ENCODE measurements at places on chromosomes 4 and X.

GRCh38 chrX:119809185-119809666 lies 17.8 kb upstream of the RPL39 start:
- DNase-seq, result no peak

DNA sequence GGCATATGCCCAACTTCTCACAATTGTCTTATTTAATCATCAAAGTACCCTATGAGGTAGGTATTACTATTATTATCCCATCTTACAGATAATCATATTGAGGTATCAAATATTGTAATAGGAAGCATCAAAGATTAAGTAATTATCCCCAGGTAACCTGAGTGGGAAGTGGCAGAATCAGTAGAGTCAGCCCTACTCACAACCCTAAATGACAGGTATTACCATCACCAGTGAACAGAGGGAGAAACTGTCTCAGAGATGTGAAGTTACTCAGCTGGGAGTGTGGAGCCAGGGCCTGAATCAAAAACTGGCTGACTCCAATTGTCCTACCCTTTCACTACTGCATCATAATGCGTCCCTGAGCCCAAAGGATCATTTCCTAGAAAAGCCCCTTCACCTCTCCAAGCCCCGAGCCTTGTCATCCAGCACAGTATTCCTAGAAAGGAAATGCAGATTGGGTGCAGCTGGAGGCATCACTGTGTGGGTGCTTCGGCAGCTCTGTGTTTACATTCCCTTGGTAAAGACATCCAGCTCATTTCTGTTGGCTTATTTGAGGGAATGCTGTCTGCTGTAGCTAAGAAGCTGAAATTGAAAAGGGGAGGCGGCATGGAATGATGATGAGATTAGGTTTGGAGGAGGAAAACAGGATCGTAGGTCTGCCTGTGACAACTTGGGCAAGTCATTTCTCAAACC lies 72.8 kb downstream of the DHX15 start:
- DNase-seq, result no peak

GRCh38 chr4:65943076-65943475 lies 272.8 kb upstream of the EPHA5 start:
- no peak for DNase-seq

DNA sequence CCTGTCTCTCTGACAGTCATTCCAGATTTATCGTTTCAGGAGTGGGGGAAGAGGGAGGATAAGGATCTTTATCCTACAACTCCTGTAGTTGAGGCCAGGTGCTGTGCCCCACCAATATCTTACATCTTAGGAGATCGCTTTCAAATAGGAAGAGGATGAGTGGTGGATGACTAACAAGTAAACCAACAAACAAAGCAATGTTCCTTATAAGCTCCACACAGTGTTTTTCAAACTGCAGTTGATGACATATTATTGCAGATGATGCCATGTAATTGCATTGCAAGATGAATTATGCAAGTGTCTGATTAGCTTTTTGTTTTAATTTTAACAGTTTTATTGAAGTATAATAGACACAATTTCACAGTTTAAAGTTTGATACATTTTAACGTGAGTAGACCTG lies 35.8 kb upstream of the TMEM164 start:
- DNase-seq, result no peak

DNA sequence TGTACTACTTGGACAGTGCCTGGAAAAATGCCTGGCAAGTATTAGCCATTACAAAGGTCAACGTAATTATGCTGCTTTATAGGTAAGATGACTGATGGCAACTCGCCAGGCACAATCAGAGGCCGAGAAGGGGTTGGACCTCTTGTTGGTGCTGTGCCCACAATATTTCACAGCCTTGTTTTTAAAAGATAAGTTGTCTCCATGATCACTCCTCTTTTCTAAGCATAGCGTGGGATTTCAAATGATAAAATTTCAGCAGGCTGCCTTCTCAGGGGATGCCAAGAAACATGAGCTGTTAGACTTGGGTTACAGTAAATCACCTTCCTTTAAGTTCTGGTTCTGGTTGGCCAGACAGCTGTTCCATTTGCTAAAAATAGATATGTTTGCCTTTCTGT lies 26.9 kb downstream of the HOPX start:
- DNase-seq, result no peak

DNA sequence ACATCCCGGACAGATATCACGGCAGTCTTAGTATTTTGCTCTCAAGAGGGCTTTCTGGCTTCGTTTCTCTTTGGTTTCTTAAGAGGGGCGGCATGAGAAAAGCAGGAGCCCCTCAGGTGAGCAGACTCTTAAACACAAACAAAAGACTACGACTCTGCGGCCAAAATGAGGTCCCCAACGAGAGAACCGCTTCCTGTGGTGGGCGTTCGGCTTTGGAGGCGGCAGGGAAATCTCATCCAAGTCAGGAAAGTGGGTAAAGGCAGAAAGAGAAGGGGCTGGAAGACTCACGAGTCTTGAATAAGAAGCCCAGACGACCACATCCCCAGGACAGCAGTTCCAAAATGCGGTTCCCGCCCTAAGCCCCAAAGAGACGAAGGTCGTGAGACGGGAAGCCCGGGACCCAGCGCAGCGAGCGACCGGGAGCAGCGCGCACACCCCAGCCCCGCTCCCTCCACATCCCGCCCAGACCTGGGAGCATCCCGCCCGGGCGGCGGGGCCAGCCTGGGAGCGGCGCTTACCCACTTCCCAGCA lies 409 bp downstream of the UGDH start:
- DNase-seq, result no peak

DNA sequence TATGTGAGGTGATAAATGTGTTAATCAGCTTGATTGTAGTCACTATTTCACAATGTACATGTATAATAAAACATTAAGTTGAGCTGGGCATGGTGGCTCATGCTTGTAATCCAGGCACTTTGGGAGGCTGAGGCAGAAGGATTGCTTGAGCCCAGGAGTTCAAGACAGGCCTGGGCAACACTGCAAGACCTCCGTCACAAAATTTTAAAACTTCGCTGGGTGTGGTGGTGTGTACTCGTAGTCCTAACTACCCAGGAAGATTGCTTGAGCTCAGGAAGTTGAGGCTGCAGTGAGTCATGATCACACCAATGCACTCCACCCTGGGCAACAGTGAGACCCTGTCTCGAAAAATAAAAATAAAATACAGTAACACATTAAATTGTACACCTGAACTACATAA lies 20.1 kb downstream of the LYAR start:
- no peak for DNase-seq

DNA sequence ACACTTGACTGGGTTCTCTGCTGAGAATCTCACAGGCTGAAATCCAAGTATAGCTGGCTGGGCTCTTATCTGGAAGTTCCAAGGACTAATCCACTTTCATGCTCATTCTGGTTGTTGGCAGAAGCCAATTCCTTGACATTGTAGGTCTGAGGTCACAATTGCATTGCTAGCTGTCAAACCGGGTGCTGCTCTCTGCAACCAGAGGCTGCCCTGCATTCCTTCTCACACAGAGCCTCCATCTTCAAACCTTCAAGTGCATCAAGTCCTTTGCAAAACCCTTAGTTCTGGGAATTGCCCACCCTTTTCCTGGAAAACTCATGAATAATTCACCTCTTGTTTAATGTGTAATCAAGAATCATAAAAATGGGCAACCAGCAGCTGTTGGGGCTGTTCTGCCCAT lies 404.2 kb downstream of the KCNIP4 start:
- DNase-seq, result no peak

- no peak for DNase-seq
Measured at GRCh38 chr4:188841523-188841922, 702.3 kb downstream of the TRIML1 start.

DNA sequence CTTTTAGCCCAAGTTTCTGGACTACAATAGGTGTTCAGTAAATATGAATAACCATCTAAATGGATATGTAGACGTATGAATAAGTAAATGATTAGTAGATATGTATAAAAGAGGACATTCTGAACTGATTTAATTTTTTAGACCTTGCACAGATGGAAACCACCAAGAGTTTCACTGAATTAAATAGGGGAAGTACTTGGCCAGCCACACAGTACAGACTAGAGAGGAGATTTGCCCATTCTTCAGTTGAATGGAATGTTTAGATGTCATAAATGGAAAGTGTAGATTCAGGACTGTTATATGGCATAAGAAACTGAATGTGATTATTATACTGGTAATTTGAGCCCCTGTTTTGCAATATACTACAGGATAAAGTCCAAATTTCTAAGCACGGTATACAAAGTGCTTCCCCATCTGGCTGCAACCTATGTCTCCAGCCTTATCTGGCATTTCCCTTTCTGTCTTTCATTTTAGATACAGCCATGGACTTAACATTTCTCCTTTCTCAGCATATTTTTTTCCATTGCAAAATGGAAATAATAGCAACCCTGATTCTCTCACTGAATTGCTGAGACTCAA lies 137.8 kb upstream of the HS3ST1 start:
- DNase-seq, result no peak

DNA sequence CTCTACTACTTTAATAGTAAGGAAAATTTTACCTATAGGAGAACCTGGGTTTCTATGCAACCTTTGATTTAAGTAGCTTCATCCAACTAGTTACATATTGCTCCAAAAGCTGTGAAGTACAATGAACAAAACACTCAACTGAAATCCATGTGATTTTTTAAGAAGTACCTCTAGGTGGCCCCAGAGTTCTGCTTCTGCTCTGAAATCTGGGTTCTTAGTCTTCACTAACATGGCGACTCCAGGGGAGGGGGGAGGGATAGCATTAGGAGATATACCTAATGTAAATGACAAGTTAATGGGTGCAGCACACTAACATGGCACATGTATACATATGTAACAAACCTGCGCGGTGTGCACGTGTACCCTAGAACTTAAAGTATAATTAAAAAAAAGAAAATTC lies 73.4 kb upstream of the MAGEB2 start:
- DNase-seq, result no peak

DNA sequence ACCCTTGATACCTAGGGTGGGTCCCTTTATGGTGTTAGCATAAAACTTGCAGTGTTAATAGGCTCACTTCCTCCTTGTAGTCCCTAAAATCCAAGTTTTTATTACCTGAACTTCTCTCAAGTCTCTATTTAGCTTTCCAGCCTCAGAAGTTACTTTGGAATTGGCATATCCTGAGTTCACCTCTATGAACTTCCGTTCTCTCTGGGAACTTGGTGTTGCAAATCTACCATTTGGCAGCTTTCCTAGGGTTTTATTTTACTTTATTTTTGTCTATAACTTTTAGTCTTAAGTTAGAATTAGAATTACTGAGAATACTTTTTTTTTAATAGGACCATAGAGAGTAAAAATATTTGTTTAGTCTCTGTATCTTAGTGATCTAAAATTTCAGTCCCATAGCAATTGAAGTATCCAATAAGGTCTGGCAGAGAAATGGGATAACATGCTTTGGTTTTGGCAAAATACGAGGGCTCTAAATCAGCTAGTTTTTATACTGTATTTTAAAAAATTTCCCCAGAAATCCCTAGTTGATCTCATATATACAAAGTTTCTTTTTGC lies 30.3 kb upstream of the NAF1 start:
- DNase-seq, result no peak

- no peak for DNase-seq
Measured at GRCh38 chr4:10181745-10182445, 65.3 kb upstream of the WDR1 start.

- DNase-seq, result no peak
Measured at GRCh38 chr4:58711039-58711438, 1600.9 kb upstream of the IGFBP7 start.

DNA sequence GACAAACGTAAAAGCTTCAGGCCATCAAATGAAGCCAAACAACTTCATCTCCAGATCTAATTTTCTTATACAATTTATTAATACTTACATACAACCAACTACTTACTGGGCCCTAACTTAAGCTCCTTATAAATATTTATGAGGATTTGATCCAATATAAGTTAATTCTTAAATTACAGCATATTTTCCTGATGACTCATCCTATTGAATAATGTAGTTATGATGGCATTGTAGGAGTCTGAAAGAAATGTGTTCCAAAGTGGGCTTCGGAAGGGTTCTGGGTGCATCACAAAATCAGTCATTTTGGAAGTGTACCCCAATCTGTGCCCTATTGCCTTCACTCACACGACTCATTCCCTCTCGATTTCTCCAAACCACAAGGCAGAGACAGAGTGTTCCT lies 455.1 kb upstream of the CTSO start:
- DNase-seq, result no peak

- peak; percentile 50 for DNase-seq
Measured at GRCh38 chr4:88522702-88523324, 763 bp downstream of the PYURF start.

GRCh38 chr4:41709844-41710481 lies 38.6 kb downstream of the PHOX2B start:
- DNase-seq, result no peak

DNA sequence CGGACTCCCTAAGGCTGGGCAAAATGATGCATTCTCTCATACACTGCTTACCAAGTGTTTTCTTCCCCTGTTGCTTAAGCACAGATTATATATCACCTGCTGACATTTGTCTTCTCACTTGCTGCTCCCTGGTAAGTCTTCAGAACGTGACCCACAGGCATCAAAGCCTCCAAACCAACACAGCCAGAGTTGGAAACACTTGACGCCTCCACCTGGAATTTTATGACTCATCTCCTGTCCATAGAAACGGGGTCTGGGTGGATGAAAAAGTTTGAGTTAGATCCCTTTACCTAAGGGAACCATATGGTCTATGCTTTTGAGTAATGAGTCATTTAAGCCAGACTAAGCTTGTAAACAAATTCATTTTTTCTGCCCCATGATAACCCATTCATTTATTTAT lies 251.6 kb downstream of the USP46 start:
- DNase-seq, result no peak

DNA sequence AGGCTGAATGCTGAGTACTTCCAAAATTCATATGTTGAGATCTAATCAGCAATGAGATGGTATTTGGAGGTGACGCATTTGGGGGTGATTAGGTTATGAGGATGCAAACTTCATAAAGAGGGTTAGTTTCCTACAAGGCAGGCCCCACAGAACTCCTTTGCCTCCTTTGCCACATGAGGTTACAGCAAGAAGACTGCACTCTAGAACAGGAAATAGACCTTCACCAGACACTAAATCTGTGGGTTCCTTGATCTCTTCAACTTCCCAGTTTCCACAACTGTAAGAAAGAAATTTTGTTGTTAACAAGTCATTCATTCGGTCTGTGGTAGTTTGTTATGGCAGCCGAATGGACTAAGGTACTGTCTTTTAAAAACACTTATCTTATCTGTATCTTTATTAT lies 681.9 kb upstream of the HS3ST1 start:
- no peak for DNase-seq
